Fibroblast of pulmonary artery (primary cell): ENCODE measurements at places on chromosomes 3 and 15.
A peak's percentile ranks its signal among the peaks of the same experiment; 100 is the strongest.

- peak; percentile 75 for DNase-seq
Observed at GRCh38 chr3:121482660-121483059, 63.1 kb downstream of the POLQ start.

DNA sequence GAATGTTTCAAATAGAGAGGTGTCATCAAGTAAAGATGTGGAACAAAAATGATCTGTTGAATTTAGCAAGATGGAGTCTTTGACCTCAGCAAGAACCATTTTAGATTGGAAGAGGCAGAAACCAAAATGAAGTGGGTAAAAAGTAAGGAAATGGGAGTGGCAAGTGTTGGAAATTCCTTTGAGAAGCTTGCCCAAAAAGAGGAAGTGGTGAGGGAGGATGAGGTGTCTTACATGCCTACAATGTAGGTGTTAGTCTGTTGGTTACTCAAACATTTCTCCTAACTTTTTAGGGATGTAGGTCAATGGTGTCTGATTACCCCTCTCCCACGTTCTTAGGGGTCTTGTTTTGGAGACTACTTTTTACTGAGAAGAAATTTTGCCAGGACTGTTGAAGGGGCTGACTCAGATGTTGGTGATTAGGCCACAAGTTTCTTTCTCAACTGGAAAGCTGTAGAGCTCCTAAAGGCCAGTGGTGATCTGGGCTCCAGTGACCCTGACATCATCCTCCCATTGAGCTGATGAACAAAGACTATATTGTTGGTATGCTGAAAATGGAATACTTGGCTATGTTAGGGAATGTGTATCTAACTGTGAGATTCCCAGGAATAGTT, 5.1 kb downstream of the PPP2R3A start:
- no peak for DNase-seq

DNA sequence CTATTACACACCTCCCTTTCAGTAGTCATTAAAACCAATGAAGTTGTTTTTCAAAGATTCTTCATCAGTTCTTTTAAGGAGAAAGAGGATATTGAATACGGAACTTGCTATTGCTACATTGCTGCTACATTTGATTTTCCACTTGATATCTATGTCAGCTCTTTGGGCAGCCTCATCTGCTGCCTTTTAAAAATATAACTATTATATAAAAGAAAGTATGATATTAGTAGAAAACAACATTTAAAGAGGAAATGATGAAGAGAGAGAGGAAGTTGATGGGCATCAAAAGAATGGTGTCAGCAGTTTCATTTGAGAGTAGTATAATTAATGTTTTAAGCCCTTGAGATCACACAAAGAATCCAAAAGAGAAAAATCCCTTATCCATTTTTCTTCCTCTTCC, 171.4 kb downstream of the NFKBIZ start:
- no peak for DNase-seq

- peak; percentile 87 for DNase-seq
Observed at GRCh38 chr3:11335056-11335608, 62.9 kb downstream of the ATG7 start.

DNA sequence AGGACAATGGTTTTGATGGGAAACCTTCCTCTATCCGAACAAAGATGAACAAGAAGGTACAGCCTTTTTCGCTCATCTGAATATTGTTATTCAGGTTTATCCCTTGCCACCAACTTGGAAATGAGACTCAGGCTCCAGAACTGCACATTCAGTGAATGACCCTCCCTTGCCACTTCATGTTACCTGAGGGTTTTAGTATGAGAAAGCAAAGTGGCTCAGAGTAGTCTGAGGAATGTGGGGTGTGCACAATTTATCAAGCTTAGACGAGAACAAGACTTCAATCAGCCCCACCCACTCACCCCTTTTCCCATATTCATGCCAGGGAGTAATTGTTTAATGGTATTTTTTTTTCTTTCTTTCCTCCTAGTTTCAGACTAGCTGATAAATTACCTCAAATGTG, 265.3 kb upstream of the POU1F1 start:
- no peak for DNase-seq

GRCh38 chr15:53658827-53659555, 100.5 kb downstream of the WDR72 start:
- no peak for DNase-seq

DNA sequence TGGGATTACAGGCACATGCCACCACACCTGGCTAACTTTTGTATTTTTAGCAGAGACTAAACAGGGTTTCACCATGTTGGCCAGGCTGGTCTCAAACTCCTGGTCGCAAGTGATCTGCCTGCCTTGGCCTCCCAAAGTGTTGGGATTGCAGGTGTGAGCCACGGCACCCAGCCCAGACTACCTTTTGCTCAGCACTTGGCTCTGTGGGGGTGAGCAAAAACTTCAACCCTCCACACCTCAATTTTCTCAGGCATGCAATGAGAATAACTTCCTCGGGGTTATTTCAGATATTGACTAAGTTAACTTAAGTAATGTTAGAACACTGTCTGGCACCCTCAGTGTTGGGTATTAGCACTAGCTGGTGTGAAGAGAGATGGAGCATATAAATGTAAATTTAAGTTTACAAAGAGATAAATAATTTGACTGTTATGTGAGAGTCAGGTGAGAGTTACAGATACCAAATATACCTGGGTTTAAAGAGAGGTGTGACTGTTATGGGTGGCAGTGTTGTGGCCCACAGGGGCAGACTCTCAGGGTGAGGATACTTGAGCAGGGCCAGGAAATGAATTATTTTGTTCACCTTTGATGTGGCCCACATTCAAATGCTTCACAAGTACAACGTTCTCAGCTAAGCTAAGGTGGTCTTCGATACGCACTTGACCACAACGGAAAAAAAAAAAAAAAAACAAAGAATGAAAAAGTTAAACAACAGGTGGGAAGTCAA, 29.0 kb downstream of the CPOX start:
- DNase-seq, result no peak

GRCh38 chr15:47364230-47365141, 352.8 kb upstream of the SEMA6D start:
- DNase-seq, result no peak

DNA sequence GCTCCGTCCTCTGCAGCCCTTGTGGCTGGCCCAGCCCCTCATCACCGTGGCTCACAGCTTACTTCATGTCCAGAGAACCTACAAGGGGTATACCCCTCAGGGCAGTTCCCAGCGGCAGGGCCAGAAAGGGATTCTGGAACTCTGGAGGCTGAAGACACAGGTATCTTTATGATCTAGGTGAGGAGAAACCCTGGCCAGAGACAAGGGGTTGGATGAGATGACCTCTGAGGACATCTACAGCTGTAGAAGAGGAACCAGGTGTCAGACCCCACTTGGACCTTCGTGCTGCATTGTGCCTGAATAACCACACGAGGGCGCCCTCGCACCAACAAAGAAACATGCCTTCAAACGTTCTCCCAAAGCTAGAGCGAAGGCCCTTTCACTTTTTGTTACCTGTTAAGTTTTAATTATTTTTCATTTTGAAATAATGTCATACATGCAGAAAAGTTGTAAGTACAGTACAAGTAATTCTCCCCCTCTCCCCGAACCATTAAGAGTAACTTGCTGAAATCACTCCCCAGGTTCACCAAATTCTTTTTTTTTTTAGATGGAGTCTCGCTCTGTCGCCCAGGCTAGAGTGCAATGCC, 118.7 kb upstream of the SMAD3 start:
- peak; percentile 79 for DNase-seq

- no peak for DNase-seq
Observed at GRCh38 chr15:76100361-76100760, 40.6 kb downstream of the TMEM266 start.
